Stimulated activated CD4-positive, alpha-beta T cell treated with anti-CD3 and anti-CD28 coated beads, Interleukin-1b, Interleukin-23, amount 100 ng/mL, for 1 hour (primary cell): ENCODE measurements at places on chromosomes 7 and 10.

- DNase-seq, result no peak
These were observed 16.5 kb upstream of the DDIT4 start for GRCh38 chr10:72257051-72257892.

DNA sequence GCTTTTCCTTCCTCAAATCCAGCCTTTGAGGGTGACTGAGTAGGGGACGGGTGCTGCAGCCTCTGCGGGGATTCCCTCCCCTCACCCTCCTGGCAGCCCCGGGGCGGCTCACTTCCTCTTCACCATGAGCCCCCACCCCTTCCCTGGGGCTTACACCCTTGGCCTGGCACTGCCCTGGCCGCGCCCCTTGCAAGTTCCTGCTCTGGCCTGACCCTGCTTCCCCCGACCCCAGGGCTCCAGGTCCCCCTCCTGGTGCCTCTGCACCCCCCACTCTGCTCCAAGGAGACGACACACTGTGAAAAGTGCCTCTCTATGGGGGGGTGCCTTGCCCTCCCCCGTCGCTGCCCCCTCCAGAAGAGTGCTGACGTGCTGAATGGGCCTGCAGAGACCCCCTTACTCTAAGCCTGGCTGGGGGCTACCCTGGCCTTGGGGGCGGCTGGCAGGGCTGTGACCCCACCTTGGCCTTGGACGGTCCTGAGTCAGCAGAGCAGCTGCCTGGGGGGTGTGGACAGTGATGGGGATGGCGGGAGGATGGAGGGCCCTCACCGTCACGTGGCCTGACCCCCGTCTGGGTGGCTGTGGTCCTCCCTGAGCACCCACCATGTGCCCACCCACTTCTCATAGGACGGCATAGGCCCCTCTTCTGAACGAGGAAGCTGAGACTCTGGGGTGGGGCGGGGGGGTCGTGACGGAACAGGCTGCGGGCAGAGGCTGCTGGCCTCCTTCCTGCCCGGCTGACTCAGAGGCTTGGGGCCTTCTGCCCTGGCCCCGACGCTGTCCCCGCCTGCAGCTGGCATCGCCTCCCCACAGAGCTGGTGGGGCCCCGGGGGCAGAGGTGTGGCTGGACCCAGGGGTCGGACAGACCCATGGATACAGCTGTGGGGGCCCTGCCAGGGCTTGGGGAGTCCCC, 9.8 kb downstream of the LFNG start:
- no peak for DNase-seq

DNA sequence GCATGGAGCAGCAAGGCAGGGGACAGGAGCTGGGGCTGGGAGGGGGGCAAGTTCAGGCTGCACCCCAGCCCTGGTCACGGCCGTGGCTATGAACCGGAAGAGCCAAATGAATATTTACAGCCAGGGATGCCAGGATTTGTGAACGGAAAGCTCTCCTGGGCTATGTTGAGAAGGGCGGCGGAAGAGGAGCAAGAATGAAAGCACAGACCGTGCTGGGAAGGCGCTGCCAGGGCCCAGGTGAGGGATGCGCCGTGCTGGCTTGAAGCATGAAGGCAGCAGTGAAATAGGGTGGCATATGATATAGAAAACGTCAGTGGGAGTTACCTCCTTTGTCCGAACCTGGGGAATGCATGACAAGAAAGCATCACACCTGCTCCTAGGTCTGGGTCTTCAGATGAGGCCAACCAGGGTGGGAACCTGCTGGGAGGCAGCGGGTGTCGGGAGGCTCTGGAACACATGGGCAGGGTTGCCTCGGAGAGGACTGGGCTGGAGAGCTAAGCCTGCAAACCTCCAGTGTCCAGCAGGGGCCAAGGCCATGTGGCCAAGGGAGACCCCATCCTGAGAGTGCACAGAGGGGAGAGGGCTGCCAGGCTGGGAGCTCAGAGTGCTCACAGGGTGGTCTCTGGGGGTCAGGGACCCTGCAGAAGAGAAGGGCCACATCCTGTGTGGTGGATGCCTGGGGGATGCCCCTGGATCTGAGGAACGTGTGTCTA, 120.6 kb upstream of the TCERG1L start:
- DNase-seq, result no peak

DNA sequence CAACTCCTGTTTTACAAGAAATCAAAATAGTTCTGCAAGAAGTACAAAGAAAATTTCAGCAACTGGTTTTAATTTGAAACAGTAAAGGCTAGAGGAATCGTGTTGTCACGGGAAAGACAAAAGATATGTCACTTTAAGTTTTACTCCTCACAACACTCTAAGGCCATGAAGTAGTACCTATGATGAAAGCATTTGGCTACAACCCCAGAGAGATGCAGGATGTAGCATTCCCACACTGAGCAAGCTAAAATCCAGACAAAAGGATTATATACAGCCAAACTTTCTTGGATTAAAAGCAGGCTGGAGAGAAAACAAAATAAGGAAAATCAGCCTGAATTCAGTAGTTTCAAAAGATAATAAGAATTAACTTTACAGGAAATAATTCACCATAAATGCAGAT, 245.5 kb upstream of the STEAP1 start:
- no peak for DNase-seq

- DNase-seq, result no peak
These were observed 73.3 kb downstream of the SKIDA1 start for GRCh38 chr10:21452203-21452602.

DNA sequence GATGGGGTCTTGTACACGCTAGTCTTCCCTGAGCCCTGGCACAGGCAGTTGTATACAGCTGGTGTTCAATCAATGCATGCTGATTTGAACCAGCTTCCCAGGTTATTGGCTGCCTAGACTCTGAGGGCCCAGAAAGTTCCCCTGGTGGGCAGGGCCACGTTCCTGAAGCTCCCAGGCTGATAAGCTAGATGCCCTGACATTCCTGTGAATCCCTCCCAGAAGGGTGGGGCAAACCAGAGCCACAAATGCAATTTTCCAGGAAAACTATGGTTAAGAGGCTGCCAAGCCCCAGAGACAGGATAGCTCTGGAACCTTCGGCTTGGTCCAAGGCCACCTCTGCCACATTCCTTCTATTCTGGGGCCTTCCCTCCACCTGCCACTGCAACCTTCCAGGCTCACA, 78.2 kb downstream of the FAM53B start:
- no peak for DNase-seq

GRCh38 chr7:79988653-79989052, 146.0 kb upstream of the GNAI1 start:
- no peak for DNase-seq

DNA sequence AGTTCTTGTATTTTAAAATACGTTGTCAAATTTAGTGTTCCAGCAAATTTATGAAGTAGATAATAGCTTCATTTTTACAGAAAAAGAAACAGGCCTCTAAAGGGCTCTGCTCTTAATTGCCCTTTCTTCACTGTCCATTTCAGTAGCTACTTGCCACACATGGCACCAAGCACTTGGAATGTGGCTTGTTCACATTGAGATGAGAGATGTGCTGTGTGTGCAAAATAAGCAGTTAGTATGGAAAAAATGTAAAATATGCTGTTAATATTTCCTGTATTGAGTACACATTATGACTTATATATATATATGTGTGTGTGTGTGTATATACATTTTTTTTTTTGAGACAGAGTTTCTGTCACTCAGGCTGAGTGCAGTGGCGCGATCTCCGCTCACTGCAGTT, 19.5 kb downstream of the RBM33 start:
- DNase-seq, result no peak

DNA sequence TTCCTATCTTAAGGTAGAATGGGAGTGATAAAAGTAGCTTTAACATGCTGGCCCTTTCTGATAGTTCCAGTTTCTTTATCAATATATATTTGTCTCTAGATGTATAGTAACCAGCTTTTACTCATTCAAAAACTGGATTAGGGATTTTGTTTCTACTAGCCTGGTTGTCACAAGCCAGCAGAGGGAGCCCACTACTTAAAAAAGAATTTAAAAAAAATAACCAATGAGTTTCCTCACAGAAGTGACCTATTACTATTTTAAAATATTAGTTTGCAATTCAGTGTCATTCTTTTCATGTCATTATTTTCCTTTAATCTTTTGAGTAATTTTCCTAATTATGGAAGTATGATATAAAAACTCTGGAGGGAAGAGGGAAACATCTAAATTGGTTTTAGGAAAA, 142.1 kb downstream of the PHTF2 start:
- DNase-seq, result no peak

DNA sequence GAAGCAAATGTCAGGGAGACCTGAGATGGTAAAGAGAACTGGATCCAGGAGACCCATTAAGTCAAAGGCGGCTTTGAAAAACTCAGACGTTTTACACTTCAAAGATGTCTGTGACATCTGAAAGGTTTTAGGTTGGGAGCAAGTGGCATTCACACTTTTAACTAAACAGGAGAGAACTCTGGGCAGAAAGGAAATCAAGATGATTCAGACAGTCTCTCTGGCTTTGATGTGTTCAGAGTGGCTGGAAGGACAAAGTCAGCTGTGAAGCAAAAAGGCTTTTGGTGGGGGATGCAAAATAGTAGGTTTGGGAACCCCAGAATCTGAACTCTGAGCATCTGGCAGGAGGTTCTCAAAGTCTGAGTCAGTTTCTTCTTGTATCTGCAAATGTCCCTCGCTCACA, 66.6 kb downstream of the PRKCQ start:
- no peak for DNase-seq

DNA sequence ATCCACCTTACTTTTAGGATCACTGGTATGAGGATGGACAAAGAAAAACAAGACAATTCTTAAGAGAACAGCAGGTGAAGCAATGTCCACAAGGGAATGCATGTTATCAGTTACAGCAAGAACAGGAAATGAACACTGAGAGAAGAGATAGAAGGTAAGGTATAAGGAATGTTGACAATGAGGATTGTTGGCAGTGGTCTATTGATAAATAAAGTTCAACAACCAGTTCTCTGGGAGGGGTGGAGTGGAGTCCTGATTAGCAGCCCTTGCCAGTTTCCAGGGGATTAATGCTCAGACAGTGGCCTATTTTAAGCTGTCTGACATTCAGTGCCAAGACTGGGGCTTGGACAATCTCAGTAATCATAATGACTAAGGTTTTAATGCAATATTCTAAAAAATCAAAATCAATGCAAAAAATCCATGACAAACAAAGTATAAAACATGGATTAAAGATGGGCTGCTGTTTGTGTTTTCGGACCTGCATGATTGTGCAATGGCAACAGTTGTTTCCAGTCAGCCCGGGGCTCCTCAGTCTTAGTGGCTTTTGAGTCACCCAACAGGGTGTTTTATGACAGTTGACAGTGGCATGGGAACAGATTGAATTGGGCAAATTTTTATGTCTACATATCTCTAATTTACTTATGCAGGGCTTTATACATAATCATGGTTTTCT, 13.8 kb upstream of the AKR1B1 start:
- DNase-seq, result no peak

- no peak for DNase-seq
These were observed 7.5 kb downstream of the STN1 start for GRCh38 chr10:103910442-103911012.

DNA sequence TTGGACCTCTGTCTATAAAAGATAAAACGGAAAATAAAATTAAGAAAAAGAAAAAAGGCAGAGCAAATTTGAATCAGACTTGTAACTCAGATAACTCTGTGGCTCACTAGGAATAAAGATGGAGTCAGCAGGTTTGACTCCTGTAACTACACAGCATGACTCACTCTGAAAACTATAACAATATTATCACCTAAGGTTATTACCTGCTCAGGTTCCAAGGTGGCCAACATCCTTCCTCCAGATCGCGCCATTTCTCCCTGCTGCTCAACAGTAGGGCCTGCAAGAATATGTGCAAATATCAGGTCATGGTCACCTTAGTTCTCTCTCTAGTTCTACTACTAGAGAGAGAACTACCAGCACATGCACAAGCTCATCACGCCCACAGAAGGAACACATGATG, 30.0 kb downstream of the ALDH18A1 start:
- no peak for DNase-seq

DNA sequence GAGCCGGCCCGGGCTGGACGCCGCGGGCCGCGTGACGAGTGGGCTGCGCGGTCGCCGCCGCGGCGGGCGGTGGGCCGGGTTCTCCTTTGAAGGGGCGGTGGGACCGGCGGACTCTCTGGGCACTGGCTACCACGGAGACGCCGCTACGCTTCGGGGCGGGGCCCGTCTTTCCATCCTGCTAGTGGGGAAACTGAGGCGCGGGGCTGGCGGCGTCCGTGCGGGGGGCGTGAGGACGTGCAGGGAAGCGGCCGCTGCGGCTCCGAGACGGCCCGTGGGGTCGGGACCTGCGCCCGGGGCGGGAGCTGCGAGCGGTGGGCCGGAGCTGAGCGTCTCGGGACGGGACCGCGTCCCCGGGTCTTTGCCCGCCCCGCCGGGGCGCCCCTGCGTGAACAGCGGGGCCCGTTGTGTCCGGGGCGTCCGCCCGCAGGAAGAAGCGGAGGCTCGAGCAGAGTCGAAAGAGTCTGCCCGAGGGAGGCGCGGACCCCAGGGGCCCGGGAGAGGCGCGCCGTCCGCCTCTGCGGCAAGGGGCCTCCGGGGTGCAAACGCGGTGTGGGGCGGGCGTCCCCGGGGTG, 548 bp upstream of the BNIP3 start:
- no peak for DNase-seq

- DNase-seq, result no peak
These were observed 232.2 kb downstream of the TMEM178B start for GRCh38 chr7:141306081-141306480.

DNA sequence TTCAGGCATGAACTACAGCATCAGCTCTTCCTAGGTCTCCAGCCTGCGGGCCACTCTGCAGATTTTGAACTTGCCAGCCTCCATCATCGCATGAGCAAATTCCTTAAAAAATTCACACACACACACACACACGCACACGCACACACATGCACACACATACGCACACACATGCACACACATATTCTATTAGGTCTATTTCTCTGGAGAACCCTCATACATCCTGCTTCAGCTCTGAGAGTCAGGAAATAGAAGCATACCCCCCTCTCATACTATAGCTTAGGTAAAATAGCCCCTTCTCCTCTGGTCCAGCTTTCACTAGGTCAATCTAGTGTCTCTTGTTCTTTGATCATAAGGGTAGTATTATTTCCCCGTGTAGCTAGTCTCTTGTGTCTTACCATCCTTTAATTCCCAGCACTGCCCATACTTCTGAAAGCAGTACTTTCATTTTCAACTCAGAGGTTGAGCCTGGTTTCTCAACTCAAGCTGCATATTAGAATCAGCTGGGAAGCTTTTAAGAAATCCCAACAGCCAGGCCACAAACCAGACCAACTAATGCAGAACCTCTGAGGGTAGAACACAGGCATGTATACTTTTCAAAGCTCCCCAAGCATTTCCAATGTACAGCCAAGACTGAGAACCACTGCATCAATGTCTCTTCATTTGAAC, 30.9 kb upstream of the ITGB8 start:
- DNase-seq, result no peak

GRCh38 chr10:1102831-1103230, 46.6 kb downstream of the WDR37 start:
- no peak for DNase-seq

- no peak for DNase-seq
These were observed 111.8 kb downstream of the EGFR start for GRCh38 chr7:55130395-55131141.

GRCh38 chr7:128728598-128728997, 10.6 kb upstream of the CALU start:
- no peak for DNase-seq
